Kidney tubule cell (primary cell): ENCODE measurements at places on chromosomes 1 and 21.

- DNase-seq = no peak
Measured at GRCh38 chr1:203098914-203099520, 13.2 kb upstream of the MYOG start.

GRCh38 chr1:178797590-178797989 is 72.5 kb downstream of the RALGPS2 start:
- no peak for DNase-seq

GRCh38 chr1:95095833-95096217 is 21.3 kb upstream of the TLCD4 start:
- no peak for DNase-seq

DNA sequence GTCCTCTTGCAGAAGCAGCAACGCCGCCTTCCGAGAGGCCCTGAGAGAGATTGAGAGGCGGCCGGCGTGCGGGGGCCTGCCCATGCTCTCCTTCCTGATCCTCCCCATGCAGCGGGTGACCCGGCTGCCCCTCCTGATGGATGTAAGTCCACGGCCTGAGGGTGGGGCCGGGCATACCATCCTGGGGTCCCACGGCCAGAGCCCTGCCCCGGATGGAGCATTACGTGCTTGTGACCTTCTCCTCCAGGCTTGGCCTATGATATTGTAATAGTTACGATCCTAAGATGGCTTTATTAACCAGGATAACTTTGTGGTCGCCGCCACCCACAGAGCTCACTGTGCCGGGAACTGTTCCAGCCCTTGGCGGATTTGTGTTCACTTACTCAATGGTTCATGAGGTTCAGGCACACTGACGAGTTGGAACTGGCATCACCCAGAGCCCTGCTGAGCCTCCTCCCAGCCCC is 18.9 kb downstream of the ARHGEF16 start:
- no peak for DNase-seq

GRCh38 chr1:174152427-174152826 is 6.9 kb upstream of the RABGAP1L start:
- DNase-seq = no peak

DNA sequence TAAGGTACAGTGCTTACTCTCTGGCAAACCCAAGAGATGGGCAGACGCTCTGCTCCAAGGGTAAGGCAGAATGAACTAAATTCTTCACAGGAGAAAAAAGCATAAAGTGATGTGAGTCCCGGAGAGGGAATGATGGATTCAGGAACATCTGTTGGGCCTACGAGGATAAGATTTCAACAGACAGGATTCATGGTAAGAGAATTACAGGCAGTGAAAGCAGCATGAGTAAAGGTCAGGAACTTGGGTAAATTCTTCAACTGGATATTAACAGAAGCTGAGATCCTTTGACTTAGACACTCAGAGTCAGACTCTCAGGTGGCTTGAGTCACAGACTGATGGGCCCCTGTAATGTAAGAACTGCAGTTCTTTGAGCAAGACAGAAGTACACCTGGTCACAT is 152.6 kb downstream of the TRABD2B start:
- DNase-seq = peak; percentile 10

GRCh38 chr1:94627771-94628498 is 86.4 kb upstream of the F3 start:
- DNase-seq = no peak

DNA sequence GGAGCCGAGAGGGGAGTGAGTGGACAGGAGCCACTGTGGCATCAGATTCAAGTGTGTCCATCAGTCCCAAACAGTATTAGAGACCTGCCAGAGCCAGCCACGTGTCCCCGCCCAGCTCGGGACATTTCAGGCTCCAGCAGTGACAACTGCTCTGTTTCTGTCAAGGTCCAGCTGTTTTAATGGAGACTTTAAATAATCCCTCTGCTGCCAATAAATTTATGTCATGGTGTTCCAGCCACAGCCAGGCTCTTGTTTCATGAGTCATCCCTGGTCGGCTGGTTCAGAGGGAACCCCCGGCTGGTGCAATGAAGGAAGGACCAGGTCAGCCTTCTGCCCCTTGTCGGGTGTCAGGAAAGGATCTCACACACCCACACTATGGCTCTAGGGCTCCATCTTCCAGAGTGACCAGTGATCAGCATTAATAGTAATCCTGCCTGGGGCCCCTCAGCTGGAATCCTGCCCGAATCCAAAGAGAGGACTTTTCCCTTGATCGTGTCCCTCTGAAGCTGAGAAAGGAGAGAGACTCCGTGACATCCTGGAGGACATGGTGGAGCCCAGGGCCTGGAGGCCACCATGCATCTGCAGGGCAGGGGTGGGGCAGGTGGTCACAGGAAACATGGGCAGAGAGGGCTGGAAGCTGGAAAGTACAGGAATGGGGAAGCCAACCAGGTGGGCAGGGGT is 197.3 kb downstream of the MATN1 start:
- DNase-seq = peak; percentile 99

DNA sequence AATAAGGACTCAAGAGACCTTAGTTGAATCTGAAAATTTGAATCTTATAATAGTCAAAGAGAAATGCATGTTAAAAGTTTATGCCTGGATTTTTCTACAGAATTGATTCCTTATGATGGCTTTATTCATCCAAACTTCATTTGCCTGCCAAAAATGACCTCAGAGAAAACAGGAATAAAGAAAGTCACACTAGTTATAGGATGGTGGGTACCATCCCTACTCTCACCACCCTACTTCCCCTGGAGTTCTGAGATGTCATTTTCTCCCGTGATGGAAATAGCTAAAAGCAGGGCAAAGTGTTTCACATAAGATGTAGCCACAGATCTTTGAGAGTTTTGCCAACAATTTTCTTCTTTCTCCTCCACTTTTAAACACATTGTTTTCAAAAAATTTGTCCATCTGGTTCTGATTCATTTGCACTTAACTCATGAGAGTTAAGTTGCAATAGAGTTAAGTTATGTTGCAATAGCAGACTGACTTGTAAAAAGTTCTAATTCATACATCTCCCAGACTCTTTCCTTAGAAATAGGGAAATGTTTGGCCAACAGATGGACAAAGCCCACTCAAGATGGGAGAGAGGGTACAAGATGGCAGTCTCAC is 384.6 kb downstream of the PLPP3 start:
- no peak for DNase-seq

- DNase-seq = peak; percentile 10
Measured at GRCh38 chr21:46517361-46517760, 58.7 kb downstream of the DIP2A start.

- no peak for DNase-seq
Measured at GRCh38 chr21:39637197-39637970, 24.6 kb downstream of the B3GALT5 start.

DNA sequence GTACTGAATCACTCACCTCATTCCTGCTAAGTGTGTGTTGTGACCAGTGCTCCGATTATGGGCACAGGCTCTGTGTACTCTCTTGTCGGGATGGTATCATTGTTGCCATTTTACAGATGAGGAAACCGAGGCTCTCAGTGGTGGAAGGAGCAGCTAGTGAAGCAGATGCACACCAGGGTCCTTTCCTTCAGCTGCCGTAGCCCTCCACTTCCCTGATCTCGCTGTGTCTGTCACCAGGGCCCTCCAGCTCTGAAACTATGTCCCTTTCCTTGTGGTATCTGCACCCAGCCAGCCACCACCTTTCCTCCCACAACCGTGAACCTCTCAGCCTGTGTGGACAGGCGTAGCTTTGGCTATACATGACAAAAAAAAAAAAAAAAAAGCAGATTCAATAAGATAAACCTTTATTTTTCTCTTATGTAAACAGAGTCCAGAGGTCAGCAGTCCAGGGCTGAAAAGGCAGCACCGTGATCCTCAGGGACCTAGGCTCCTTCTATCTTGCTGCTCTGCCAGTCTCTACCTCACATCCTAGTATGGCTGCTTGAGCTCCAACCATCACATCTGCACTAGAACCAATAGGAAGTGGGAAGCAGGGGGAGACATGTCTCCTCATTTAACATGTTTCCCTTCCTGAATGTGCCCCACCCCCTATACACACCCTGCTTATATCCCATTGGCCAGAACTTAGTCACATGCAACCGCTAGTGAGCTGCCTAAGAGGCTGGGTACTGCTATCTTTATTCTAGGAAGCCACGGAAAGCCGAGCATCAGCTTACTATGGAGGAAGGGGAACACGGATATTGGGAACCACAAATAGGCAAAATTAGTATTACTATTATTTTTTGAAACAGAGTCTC is 44.3 kb downstream of the TMEM51 start:
- peak; percentile 41 for DNase-seq

DNA sequence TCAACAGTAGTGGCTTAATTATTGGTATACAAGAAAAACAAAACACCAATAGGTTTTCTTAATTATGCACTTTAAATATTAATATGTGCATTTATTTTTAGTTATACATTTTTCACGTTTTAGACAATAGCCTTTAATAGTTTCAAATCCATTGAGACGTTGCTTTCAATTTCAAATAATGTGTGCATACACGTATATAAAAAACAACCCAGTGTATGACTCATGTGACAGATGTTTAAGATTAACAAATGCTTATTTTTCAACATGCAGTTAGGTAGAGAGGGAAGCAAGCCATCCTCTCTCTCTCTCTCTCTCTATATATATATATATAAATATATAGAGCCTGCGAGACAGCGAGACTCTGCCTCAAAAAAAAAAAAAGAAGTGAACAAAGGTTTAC is 24.3 kb downstream of the EYA3 start:
- no peak for DNase-seq

GRCh38 chr21:16117851-16118590 is 388.2 kb downstream of the USP25 start:
- DNase-seq = peak; percentile 56

- peak; percentile 42 for DNase-seq
Measured at GRCh38 chr1:206925106-206925736, 3.5 kb upstream of the FCMR start.

DNA sequence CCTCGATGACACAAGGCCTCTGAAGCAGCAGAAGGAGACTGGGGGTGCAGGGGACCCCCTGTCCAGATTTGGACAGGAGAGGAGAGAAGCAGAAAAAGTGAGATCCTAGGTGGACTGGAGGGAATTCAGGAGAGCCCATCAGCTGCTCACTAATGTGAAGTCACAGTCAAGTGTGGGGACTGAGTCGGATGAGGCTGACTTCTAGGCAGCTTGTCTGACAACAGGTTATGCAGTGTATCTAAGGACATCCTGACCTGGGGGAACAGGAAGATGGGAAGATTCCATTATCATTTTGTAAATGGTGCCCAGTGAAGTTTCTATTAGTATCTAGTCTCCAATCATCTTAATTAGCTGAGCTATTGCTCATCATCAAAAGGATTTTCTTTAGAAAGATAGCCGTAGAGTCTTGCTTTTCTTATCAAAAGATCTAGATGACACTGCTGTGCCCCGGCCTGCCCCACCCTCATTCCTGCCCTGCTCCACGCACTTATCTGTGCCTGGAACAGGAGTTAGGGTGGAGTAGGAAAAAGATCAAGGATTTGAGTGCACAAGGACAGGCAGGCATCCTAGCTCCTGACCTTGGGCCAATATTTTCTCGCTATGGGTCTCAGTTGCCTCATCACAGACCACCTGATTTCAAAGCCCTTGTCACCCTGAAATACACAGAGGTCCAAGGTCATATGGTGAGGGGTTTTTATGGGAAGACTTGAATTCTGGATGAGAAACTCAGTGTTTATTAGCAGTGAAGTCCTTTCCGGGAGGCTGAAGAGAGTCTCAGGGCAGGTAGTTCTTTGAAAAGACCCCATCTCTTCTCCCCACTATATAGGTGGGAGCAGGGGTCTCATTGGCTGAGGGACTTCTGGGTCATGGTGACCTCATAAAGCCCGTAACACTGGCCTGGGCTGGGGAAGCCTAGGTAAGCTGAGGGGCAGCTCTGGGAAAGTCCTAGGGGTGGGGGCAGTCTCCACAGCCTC is at the start of gene MROH7:
Gene MROH7 (plus strand): TSS at position 924 of the 974 bp plus-strand sequence. CDS start 11,141 bp downstream, outside the sequence.
- no peak for DNase-seq

DNA sequence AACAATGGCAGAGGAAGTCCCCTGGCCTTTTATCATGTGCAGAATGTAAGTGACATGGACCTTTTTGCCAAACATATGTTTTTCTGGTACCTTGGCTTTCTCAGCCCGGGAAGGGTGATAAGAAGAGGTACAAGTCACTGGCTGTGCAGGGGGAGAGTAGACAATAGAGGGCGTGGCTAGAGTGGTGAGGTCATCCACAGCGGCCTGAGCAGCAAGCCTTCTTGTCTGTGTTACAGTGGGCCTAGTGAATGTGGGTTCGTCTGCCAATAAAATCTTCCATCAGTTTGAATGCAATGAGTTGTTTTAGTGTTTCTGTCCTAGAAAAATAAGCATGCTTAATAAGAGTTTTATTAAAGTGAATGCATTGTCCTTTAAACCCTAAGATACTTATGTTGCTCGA is 59.0 kb upstream of the PGD start:
- peak; percentile 51 for DNase-seq

- DNase-seq = no peak
Measured at GRCh38 chr21:42317826-42318746, 2.9 kb upstream of the TFF3 start.

DNA sequence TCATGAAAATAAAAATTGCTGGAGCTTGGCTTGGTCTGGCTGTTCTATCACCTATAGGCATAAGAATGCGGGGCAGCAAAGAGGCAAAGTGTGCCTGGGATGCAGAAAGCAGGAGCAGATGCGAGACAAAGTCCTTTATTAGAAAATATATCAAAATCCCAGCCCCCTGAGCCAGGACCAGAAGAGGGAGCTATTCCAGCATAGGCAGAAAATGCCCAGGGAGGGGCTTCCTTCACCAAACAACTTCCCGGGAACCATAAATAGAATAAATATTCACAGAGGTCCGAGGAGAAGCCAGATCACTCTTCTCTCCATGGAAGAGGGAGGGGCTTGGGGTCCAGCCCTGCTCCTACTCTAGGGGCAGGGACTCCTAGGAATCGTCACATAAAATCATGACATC is 5.0 kb downstream of the PPOX start:
- no peak for DNase-seq

DNA sequence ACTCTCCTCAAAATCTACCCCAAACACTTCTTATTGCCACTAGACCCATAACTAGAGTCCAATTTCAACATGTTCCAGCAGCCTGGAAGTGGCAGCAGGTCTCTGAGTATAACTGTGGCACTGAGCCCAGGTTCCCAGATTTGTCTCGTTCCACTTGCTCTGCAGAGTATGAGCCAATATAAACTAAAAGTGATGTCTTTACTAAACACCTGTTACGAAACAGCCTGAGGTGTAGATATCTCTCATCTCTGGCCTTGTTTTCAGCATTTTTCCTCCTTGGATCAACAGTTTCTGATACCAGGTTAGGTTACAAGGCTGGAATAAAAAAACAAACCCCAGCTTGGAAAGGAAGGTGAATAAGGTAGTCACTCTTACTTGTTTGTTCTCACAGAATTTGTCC is 25.2 kb upstream of the PRDX6 start:
- no peak for DNase-seq

GRCh38 chr1:184110272-184111204 is 59.0 kb downstream of the TSEN15 start:
- DNase-seq = peak; percentile 5

- DNase-seq = no peak
Measured at GRCh38 chr1:36177589-36178431, 21.9 kb downstream of the MAP7D1 start.

DNA sequence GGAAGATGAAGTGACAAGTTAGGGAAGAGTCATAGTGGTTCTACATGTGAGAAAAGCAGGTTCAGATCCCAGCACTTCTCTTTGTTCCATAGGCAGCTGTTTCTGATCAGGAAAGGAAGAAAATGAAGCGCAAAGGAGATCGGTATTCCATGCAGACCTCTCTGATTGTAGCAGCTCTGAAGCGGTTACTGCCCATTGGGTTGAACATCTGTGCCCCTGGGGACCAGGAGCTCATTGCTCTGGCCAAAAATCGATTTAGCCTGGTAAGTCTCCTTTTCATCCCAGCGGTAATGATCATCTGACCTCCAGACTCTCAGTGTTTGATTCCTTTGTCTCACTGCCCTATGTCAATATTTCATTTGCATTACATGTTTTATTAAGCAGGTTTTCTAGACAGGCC is 173.6 kb downstream of the ZP4 start:
- DNase-seq = no peak

GRCh38 chr1:26315874-26316850 is 1.6 kb upstream of the CD52 start:
- no peak for DNase-seq
